Stimulated activated CD8-positive, alpha-beta memory T cell treated with anti-CD3 and anti-CD28 coated beads, Interleukin-4, amount 100 ng/mL, for 48 hours (primary cell): ENCODE measurements at places on chromosomes 6 and 20.

DNA sequence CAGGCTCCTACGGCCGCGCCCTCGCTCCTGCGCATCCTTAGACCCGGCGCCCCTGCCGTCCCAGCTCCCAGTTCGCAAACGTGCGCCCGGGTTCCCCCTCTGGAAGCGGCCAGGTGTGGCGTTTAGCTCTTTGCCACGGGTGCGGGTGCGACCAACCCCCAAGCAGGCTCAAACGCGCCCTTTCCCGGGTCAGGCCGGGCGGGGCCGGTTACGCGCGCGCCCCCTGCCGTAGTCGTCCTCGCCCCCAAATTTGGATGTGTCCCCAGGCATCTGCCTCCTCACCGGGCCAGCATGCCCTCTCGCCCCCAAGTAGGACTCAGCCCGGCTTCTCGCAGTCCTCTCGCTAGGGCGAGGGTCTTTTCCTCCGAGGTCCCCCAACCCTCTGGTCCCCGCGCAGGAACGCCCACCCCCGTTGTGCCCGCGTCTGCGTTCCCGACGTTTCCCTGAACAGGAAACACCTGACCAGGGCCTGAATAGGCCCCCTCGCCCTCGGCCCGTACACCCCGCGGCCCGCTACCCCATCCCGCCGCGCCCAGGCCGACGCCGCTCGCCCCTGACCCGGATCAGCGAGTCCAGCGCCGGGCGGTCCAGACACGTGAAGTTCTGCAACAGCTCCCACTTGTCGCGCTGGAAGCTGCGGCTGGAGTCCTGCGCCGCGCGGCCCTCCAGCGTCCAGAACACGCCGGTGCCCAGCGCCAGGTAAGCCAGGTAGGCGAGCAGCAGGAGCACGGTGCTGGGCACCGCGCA lies 520 bp downstream of the KCNK17 start:
- no peak for DNase-seq

DNA sequence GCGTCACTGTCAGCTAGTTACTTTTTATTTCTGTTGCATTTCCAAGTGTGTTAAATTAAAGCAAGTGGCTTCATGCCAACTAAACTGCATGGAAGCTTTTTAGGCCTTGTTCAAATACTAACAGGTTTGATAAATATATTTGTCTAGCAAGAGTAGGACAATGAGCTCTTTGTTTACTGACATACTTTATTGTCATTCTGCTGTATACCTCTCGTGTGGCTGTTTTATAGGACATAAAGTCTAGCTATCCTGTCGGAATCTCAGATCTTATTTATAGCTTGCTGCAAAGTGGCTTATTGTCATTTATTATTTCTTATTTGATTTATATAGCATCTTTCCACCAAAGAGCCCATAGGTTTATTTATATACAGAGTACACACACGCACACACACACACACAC lies 711.1 kb downstream of the KIF16B start:
- DNase-seq, result no peak

DNA sequence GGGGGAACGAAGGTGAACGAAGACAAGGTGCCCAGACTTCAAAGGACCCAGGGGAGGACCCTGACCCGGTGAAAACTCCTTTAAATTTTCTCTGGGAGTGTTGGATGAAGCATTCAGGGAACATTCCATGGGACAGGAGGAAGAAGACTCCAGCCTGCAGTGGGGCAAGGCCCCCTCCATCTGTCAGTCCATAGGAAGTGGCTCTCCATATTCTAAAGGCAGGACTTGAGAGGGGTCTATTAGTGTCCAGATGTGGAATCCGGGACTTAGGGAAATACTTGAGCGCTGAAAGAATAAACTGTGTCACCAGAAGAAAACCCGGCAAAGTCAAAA lies 3.2 kb upstream of the BPIFA2 start:
- no peak for DNase-seq

DNA sequence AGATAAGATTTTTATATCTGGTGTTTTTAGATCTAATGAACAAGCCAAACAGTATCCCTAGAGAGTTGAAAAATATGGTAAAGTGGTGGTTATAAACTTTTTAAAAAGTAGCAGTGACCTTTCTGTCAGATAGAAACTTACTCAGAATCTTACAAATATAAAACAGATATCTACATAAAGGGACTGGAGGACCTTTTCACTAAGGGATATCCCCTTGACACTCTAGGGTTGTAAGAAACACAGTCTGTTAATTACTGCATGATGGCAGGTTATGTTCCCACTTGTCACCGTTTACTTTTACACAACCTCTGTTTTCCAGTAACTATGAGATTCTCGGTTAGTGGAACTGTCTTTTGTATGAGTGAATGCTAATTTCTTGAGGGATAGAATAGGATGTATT lies 11.5 kb downstream of the CFAP206 start:
- no peak for DNase-seq

DNA sequence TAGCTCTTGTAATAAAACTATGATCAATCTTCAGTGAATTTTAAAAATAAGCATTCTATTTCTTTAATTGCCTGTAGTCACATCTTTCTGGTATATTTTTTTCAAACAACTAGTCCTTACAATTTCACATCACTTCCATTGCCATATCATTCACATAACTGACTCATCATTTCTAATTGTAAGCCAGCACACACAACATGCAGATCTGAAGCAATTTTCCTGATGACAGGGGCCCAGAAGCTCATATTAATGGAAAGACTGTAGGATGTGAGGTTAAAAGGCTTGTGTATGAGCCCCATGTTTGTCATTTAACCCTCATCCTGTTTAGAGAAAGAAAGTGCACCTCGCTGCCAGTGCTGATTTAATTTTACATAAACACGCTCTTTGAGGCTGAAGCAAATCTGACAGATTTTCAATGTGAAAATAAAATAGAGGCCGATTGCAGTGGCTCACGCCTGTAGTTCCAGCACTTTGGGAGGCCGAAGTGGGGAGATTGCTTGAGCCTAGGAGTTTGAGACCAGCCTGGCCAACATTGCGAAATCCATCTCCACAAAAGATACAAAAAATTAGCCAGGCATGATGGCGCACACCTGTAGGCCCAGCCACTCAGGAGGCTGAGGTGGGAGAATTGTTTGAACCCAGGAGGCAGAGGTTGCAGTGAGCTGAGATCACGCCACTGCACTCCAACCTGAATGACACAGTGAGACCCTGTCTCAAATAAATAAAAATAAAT lies 40.1 kb upstream of the LTV1 start:
- DNase-seq, result no peak
